T-cell (primary cell): ENCODE measurements at places on chromosomes 7 and 10.

- DNase-seq, result no peak
Observed at GRCh38 chr10:10514797-10515196, 502.9 kb upstream of the CELF2 start.

DNA sequence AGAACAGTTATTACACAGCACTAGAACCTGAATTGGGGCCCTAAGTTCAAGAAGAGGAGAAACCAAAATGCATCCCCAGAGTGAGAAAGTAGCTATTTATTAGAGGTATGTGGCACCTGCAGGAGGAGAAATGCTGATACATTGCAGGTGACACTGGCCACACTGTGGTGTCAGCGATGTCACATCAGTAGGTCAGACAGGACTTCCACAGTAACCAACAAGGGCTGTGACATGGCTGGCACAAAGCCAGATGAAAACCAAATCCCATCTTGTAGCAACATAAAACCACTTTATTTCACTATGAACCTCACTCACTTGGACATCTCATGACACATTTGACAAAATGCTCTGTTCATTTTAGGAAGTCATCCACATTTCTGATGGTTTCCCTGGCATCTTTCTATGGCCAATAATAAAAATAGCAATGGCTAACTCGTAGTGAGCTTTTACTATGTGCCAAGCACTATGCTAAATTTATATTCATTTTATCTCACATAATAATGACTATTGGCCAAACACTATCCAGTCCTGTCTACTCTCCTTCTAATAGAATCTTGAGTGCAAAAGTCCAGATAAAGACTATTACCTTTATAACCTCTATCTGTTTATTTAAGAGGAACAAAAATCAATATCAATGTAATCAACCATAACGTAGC, 154.2 kb downstream of the TSPAN12 start:
- no peak for DNase-seq

- DNase-seq, result no peak
Observed at GRCh38 chr7:93622036-93623033, 47.8 kb upstream of the CALCR start.

GRCh38 chr10:117362313-117362712, 12.9 kb downstream of the PDZD8 start:
- DNase-seq, result no peak

GRCh38 chr10:58475322-58476277, 37.1 kb upstream of the BICC1 start:
- DNase-seq, result no peak

DNA sequence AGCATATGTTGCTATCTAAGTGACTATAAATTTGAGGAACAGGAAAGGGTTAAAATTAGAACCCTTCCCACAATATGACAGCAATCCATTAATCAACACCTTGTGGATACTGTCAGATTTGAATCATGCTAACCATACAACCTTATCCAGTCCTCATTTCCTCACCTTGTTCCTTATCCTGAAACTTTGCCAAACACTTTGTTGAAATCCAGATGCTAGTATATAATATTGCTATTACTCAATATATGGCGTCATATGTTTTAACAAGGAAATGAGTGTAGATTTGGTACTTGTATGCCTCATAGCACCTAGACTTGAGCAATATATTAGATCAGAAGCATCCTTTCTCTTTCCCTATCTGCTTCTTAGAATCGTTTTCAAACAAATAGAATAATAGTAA, 66.3 kb upstream of the SLC25A13 start:
- no peak for DNase-seq

GRCh38 chr7:50688226-50688590, 94.5 kb downstream of the GRB10 start:
- no peak for DNase-seq

DNA sequence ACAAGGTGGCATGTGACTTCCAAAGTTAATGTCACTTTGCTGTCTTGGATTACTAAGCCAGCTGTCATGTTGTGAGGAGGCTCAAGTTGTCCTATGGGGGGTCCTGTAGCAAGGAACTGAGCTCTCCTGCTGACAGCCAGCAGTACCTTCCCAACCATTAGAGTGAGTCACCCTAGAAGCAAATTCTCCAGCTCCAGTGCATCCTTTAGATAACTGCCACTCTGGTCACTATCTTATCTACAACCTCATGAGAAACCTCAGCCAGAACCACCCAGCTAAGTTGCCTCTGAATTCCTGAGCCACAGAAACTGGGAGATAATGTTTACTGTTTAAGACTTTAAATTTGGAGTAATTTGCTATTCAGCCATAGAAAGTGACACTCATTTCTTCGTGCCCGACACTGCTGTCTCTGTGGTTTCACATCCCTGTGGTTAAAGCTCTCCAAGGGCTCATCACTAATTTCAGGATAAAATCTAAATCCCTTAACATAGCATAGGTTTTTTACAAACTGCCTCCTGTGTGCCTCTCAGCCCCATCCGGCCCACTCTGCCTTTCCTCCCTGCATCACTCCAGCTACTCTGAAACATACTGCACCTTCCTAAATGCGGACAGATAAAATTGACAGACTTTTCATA, 83.5 kb downstream of the PRR15 start:
- no peak for DNase-seq

DNA sequence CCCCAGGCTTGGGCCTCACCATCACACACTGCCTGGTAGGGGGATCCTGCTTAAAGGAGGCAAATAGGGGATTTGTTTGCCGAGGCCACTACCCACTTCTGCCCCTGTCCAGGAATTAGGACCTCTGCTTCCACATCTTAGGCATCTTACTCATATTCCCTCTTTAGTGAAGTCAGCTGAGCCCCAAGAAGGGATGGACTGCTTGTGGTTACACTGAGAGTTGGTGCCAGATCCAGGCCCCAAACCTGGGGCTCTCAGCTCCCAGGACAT, 1.6 kb upstream of the GPRIN2 start:
- no peak for DNase-seq

GRCh38 chr7:112439476-112439875, 10.8 kb upstream of the IFRD1 start:
- no peak for DNase-seq

GRCh38 chr10:124160943-124161582, 67.7 kb upstream of the CHST15 start:
- no peak for DNase-seq

DNA sequence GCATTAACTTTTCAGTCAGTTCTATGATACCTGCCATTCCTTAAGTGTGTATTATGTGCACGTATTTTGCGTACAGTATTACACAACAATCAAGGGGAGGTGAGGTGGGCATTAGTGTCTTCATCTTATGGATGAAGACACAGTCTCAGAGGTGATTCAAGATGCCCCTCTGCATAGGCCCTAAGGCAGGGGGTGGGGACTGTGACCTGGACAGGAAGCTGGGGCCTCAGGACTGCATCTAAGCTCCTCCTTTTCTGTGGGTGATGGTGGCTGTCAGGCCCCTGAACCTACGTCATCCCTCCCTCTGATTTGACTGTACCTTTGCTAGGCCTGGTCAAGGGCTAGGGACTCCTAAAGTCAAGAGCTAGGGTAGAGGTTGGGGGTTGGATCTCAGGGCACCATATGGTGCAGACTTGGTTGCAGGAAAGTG, 38.9 kb downstream of the HK1 start:
- no peak for DNase-seq

- no peak for DNase-seq
Observed at GRCh38 chr10:127976286-127976685, 69.4 kb downstream of the PTPRE start.

DNA sequence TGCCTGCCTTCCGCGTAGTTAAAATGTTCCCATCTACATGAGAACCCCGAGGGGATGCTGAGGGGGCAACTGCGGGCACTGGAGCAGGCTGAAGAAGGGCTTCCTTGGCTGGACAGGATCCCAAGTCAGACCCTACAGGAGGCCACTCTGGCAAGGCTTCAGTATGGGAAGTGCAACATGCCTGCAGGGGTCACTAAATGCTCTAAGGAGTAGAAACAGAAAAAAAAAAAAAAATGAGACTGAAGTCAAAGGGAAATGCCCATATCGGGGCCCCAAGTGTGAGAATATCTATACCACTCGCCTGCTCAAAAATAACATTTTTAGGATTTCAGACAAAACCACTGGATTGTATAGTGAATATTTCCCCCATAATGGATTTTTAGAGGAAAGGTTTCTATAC, 33.5 kb downstream of the FAM204A start:
- no peak for DNase-seq

DNA sequence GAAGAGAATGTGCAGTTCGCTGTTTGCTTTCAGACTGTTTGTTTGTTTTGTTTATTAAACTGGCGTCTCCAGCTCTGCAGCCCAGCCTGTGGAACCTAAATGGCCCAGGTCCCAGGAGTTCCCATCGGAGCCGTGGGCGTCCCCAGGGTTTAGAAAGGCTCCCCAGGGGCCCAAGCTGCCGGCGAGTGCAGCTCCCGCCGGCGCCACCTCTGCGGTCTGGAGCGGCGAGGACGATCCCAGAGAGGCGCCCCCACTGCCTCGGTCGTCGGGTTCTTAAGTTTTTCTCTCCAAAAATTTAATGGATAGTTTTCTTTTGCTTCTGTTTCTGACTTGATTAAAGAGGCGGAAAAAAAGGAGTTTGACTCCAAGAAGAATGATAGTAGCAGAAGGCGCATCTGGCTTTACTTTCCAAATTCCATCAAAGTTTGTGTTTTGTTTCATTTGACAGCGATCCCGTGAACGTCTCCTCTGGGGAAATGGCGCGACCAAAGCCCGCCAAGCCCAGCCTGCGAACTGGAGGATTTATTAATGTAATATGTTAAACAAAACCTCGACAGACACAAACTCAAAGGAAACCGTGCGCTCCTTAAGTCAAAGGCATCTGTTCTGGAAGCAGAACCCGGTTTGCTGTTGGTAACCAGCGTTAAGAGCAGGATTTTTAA, 718 bp upstream of the FZD1 start:
- DNase-seq, result no peak

GRCh38 chr10:90635111-90635765, 222.6 kb downstream of the HTR7 start:
- no peak for DNase-seq

DNA sequence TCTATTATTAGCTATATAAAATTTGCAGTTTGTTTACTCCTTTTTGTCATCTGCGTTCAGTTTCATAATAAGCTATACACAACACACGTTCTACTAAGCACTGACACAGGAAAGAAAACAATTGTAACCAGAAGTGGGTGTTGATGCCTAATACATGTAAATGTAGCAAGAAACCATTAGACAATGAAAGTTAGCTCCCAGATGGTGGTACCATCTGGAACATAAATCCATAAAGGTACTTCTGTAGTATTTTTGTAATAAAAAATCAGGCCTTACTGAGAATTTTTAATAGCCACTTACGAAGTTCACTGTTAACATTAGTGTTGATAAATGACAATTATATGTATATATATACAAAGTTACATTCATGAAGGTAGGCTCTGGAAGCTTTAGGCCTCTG, 194.7 kb downstream of the KCND2 start:
- no peak for DNase-seq

DNA sequence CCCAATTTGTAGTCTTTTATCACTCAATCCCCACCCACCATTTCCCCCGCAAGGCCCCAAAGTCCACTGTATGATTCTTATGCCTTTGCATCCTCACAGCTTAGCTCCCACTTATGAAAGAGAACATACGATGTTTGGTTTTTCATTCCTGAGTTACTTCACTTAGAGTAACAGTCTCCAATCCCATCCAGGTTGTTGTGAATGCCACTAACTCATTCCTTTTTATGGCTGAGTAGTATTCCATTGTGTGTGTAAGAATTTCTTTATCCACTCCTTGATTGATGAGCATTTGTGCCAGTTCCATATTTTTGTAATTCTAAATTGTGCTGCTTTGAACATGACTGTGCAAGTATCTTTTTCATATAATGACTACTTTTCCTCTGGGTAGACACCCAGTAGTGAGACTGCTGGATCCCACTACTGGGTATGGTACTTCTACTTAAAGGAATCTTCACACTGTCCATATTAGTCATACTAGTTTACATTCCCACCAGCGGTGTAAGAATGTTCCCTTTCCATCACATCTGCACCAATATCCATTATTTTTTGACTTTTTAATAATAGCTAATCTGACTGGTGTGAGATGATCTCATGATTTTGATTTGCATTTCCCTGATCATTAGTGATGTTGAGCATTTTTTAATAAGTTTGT, 152.6 kb downstream of the JMJD1C start:
- DNase-seq, result no peak

DNA sequence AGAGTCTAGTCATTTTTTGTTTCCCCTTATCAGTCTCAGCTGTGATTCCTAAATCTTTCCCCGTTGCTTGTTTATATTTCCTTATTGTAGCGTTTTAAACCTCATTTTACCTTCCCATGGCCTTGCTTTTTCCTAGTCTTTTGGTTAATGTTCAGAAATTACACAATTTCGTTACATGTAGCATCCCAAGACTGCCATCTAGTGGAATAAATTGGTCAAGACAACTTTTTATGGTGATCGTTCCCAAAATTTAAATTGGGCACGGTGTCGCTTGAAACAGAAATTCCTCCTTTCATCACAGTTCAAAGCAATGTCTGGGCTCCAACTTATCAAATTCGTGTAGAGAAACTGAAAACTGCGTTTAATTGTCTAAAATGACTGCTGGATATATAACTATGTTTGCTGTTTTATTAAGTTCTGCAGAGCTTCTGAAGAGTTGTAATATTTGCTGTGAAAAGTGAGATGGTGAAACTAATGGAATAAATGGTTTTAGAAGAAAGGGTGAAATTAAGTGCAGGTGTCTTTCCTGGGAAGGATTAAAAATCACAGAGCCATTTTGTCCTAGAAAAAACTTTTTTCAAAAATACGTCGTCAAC, 370.2 kb downstream of the PHF14 start:
- DNase-seq, result no peak

GRCh38 chr7:117088623-117089194, 135.4 kb downstream of the ST7 start:
- DNase-seq, result no peak

- DNase-seq, result no peak
Observed at GRCh38 chr10:33831591-33831990, 497.1 kb upstream of the NRP1 start.

DNA sequence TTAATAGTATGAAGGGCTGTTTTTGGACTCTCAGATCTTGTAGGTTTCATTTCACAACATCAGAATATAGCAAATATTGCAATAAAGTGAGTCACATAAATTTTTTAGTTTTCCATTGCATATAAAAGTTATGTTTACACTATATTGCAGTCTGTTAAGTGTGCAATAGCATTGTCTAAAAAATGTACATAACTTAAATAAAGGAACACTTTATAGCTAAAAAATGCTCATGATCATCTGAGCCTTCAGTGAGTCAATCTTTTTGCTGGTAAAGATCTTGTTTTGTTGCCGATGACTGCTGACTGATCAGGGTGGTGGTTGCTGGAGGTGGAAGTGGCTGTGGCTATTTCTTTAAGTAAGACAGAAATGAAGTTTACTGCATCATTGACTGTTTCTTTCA, 42.0 kb downstream of the ABCA13 start:
- no peak for DNase-seq

GRCh38 chr7:141928146-141928844, 12.1 kb downstream of the OR9A4 start:
- no peak for DNase-seq

- DNase-seq, result no peak
Observed at GRCh38 chr10:20369863-20370736, 527.0 kb downstream of the NEBL start.

GRCh38 chr7:148056406-148056805, 534.2 kb upstream of the C7orf33 start:
- no peak for DNase-seq
